Activated CD8-positive, alpha-beta memory T cell treated with anti-CD3 and anti-CD28 coated beads for 1 hour (primary cell): ENCODE measurements at places on chromosomes 16 and 17.

DNA sequence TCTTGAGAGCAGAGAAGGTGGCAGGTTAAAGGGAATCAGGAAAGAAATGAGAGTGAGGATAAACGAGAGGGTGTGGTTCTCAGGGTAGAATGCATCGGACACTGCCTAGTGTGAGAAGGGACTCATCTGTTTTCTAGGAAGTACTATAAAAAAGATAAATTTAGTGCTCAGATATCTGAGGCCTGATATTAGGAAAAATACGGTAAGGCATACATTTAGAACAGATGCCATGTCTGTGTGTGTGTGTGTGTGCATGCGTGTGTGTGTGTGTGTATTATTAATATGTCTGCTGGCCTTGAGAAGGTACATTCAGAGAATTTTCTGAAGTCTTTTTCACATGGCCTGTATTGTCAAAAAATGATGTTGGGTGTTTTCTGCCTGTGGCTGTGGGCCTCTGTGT, 414.8 kb downstream of the MAF start:
- DNase-seq = no peak

GRCh38 chr16:84751947-84752346, 52.1 kb downstream of the USP10 start:
- no peak for DNase-seq

DNA sequence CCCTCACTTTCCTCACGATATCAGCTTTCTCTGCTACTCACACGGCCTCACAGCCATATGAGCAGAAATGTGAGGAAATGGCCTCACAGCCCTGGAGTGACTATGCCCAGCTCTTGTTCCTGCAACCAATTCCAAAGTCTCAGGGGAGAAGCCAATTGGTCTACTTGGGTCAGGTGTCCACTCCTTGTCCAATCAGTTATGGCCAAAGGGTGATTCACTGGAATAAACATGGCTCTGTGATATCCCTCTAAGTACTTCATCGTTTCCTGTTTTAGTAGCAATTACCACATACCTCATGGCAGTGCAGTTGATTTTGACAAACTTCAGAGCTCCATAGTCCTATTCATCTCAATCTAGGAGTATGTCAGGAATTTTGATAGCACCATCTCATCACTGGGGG, 195.4 kb downstream of the KATNIP start:
- no peak for DNase-seq

GRCh38 chr17:75812096-75813013, 27.7 kb downstream of the UNK start:
- no peak for DNase-seq

- DNase-seq = no peak
These were observed 324.5 kb downstream of the SOX9 start for GRCh38 chr17:72445055-72445991.

DNA sequence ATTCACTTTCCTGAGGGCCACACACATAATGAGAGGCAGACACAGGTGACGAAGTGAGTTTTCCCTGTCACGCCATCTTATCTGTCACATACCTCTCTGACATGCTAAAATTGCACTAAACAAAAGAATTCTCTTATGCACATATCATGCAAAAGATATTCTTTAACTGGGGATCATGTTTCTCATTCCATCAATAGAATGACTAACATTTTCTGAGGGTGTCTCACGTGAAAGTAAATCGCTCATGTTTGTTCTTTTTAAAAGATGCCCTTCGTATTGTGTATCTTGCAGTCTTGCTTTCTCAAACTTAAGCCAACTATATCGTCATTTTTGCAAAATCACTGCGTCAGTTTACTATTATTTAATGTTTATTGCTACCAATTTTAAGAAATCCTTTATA, 306.4 kb downstream of the WWOX start:
- no peak for DNase-seq

DNA sequence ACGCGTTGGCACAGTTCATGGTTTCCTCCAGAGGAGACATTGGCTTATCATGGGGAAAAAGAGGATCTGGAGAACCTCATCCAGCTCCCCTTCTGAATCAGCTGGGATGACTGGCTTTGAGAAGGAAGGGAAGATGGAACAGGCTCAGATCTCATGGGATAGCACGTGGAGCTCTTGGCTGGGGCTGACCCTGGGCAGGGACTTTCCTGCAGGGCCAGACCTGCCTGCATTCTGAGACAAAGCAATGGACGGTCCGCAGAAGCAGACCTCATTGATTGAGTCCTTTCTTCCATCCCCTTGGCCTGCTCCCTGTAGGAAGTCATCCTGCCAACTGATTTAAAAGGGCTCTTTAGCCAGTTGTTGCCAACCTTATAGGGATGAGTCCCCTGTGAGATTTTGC, 26.2 kb downstream of the PLCD3 start:
- DNase-seq = no peak

GRCh38 chr16:66953462-66954096, 7.5 kb upstream of the CES3 start:
- DNase-seq = no peak

DNA sequence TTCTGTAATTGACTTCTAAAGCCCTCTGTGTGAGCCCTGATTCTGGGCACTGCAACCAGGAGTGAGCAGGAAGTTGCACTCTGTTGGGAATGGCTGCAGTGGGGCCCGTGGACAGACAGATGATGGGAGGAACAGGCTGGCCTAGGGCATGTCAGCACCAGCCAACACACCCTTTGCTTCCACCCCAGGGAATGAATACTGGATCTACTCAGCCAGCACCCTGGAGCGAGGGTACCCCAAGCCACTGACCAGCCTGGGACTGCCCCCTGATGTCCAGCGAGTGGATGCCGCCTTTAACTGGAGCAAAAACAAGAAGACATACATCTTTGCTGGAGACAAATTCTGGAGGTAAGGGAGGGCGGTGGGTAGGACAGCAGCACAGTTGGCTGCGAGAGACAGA, 10.8 kb upstream of the LPCAT2 start:
- no peak for DNase-seq
